ENCODE measurements at places on chromosomes 11 and 22.

DNA sequence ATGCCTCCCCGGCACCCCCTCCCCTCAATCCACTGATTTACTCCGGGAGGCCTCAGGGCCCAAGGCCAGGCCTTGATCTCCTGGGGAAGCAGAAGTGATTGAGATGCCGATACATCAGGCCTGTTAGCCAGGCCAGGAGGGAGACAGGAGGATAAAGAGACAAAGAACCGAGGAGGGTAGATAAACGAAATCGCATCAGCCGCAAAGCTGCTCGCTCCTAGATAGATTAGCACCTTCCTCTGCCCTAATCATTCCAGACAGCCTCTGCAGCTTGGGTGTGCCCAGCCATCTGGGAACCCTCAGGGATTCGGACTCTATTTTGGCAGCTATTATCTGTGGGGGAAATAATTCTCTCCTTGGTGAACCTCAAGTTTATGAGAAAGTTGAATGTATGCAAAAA, 121.2 kb downstream of the ABTB2 start:
- DNase-seq, result no peak

- no peak for DNase-seq
Observed at GRCh38 chr11:96815236-96815635, 425.4 kb downstream of the JRKL start.

DNA sequence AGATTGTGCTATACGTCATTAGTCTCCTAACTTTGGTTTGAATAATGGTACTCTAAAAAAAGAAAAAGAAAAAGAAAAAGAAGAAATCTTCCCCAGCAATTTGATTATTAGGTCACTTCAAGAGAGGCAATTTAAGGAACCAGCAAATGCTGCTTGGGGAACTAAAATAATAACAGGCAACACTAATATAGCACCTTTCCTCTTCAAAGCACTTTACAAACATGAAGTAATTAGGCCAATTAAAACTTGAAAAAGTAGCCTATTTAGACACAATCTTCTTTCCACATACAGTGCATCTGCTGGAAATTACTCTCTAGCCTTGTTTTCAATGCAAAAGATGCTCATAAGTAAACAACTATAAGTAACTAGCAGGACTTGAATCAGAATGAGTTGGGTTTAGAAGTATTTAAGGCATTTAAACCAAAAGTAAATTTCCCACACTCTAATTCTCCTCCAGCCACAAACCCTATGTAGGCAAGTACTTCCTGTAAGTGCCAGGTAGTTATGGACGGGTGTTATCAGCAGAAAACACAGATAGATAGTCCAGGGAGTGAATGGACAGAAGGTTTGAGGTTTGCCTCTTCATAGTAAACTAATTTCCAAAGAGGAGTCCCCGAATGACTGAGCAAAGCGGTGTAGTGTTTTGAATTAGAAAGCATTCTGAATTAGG, 44.5 kb downstream of the LRRC4C start:
- DNase-seq, result no peak

GRCh38 chr22:26766510-26767350, 109.3 kb downstream of the MIAT start:
- DNase-seq, result no peak

GRCh38 chr11:1896468-1896867, 4.8 kb upstream of the PRR33 start:
- DNase-seq, result no peak

- DNase-seq, result no peak
Observed at GRCh38 chr11:109405671-109406070, 16.3 kb upstream of the C11orf87 start.

GRCh38 chr11:3340025-3340424, 38.9 kb downstream of the ZNF195 start:
- peak; percentile 83 for DNase-seq

GRCh38 chr11:83002053-83002452, 69.6 kb downstream of the RAB30 start:
- no peak for DNase-seq

GRCh38 chr11:117713538-117713991, 83.5 kb downstream of the DSCAML1 start:
- DNase-seq, result no peak

- peak; percentile 40 for DNase-seq
Observed at GRCh38 chr11:65204646-65205601, 23.2 kb downstream of the CAPN1 start.

DNA sequence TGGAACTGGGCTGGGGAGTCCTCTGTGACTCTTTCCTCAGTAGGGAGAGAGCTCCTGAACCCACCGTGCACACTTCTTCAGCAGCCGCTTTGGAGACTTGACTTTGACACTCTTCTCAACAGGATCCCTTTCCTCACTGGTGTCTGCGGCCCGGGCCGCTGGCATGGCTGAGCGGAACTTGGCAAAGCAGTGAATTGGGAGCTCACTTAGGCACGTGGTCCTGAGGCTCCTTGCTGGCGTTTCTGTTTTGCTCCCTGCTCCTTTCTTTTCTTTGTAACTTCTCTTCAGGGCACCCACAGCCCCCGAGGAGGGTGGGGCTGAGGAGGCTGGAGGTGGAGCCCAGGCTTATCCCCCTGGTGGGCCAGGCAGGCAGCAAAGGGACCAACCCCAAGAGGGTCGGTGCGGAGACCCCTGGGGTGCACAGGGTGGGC, 8.4 kb upstream of the KCNQ1OT1 start:
- no peak for DNase-seq

DNA sequence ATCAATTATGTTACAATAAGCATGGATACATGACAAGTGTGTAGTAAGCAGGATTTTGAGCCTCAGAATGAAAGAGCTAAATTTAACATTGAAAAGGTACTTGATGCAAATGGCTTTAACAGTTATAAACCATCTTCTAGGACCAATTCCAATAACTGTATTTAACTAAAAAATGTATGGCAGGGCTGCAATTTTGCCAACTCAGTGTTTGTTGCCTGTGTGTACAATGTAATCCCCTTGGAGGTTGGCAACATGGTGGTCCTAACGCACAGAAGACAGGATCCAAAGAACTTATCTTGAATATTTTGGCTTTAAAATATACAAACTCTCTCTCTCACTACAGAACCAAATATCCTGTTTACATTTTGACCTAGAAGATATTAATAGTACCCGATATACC, 2314.1 kb downstream of the LRRC4C start:
- no peak for DNase-seq

- peak; percentile 20 for DNase-seq
Observed at GRCh38 chr11:22711880-22712279, 45.5 kb downstream of the GAS2 start.

GRCh38 chr22:38199826-38200559, 1.8 kb upstream of the MAFF start:
- no peak for DNase-seq

DNA sequence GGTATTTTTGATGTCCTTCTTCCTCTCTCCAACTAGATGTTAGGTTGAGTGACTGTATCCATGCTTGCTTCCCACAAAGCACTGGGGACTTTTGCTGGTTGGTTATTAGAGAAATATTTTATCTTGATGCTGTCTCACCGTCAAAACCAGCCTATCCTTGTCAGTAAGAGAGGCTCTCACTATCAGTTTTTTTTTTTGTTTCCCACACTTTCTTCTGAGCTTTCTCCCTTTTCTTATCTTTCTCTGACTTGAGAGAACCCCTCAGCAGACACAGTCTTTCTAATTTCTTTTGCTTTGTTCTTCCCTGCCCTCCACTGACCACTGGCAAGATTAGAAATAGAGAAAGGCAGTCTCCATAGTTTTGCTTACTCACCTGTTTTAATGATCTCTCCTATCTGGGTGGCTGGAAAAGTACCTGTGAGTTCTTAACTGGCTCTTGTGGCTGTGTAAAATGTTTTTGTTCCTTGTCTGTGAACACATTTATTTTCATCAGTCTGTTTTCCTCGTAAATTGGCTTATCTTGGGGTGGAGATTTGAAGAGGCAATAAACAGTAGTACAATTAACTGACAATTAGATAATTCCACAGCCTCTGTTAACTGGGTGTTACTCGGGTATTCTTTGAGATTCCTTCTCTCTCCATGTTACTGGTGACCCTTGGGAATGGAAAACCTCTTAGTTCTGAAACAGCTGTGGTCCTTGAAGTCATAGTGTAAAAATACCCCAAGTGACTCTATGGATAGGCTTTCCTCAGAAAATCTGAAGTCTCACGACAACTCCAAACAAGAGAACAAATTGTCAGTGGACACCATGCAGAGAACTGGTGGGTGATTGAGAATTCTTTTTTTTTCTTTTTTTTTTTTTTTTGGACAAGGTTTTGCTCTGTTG, at the start of gene NXPE1:
Gene NXPE1, minus strand, starts transcription at position 457 of the 886 bp plus-strand sequence. CDS start 8,680 bp downstream, outside the sequence.
- DNase-seq, result no peak

- DNase-seq, result no peak
Observed at GRCh38 chr11:116731097-116731761, 41.6 kb downstream of the BUD13 start.

GRCh38 chr11:72744474-72744873, 7.7 kb downstream of the ARAP1 start:
- no peak for DNase-seq

DNA sequence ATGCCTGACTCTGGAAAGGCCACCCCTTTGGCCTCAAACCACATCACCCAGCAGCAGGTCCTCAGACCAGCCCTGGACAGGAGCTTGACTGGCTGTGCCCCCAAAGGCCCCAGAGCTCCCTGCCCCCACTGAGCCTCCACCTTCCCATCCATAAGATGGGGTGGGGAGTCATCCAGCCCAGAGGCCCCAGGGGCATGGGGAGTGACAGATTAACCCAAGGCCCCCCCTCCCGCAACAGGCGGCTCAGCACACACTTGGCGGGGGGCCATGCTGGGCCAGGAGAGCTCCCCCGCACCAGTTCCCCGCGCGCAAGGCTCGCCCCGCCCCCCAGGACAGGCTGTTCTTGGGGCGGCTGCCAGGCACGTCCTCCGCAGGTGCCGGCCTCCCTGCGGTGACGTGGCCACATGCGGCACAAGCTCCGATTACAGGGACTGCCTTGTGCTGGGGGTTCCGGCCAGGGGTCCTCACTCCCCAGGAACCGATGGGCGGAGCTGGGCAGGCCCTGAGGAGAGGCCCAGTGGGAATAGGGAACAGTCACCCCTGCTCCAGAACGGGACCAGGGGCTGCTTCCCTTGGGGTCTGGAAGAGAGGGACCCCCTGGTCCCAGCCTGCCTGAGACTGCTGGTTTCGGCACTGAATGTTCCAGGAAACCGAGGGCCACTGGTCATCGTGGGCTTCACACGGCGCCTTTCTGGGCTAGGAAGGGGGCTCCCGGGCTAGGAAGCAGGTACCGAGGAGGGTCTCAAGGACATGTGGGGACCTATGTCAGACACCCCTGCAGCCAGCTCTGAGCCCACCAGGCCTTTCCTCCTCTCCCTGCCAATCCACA, 5.1 kb upstream of the CDKN1C start:
- DNase-seq, result peak; percentile 57

DNA sequence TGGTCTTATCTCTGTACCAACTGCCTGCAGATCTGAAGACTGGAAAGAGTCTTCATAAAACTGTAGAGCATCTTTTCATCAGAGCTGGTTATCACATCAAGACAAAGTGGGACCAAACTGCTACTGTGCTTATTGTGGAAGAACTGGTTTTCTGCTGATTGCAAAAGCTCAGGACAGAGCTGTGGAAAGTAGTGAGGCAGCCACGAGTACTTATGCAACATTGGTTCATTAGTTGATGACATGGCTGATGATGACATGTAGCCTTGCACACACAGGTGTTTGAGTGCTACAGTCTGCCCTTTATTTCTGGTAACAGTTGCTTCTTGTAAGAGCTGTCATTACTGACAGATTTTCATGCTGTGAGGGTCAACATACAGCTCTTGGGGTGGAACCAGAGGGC, 185.4 kb upstream of the GUCY1A2 start:
- no peak for DNase-seq

DNA sequence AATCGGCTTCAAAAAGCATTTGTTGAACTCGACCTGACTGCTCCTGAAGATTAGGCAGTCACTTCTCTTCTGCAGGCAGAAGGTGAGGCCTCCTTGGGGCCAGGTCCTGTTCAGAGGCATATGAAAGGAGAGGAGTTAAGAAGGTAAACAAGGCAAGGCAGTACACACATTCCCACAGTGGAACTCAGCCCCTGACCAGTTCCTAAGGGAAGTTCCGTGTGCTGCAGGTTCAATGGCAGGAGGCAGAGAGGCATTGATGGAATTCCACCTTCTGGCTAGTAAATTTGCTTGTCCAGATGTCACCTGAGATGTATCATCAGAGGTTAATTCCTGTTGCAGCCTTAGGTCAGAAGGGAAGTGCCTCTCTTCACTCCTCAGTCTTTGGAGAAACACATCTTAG, 337.0 kb upstream of the MTNR1B start:
- peak; percentile 57 for DNase-seq

- peak; percentile 54 for DNase-seq
Observed at GRCh38 chr11:15969281-15969680, 387.1 kb downstream of the SOX6 start.

DNA sequence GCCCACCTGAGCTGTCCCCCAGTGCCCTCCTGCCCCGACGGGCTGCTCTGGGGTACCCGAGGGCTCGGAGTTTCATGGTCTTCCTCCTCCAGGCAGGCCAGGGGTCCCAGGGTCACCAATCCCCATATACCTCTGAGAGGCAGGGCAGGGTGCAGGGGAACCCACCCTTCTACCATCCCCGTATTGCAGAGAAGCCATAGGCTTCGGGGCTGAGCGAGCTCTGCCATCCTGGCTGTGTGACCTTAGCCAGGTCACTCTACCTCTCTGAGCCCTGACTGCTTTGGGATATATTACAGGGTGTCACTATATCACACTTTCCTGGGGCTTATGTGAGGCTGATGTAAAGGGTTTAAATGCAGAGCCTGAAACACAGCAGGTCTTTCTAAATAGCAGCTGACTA, 57.4 kb downstream of the NAT10 start:
- no peak for DNase-seq

- no peak for DNase-seq
Observed at GRCh38 chr11:65047581-65048422, 6.8 kb downstream of the SAC3D1 start.

GRCh38 chr11:10709299-10710086, 15.9 kb upstream of the IRAG1 start:
- no peak for DNase-seq

DNA sequence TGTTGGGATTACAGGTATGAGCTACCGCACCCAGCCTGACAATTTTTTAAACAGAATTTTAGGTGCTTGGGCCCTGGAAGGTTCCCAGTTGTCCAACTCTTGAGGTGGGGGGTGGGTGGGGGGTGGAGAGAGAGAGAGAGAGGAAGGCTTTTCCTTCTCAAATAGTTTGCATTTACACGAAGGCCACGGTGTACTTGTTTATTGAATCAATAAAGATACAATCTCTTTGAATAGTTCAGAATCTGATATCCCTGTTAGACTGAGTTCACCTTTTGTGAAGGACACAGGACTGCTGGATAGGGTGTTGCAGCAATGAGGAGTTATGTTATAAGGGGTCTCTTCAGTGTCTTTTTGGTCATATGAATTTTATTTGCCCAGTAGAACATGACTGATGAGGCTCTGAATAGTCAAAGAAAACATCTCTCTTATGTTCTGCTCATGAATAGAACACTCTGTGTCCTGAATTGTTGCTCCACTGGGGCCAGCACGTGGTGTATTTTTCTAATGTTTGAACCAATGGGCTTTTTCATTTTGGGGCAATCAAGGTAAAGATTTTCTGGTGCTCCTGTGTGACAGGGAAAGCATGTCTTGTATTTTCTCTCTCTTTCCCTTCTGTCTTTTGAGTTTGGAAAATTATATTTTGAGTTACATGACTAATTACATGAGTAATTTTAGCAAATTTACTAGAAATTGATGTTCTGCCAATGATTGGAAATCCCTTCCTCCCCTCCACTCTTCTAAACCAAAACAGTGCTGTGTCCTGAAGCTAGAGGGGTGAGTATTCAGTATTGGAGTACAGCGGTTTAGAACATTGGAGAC, 61.7 kb downstream of the PTPRJ start:
- DNase-seq, result no peak

GRCh38 chr22:42742940-42743339, 22.3 kb upstream of the A4GALT start:
- no peak for DNase-seq

- no peak for DNase-seq
Observed at GRCh38 chr11:35087648-35088047, 51.3 kb upstream of the CD44 start.
